ENCODE measurements at places on chromosomes 2 and 18. TPM values are rescaled to one million over a fixed set of nuclear protein-coding genes. Genes with fewer than 3 reads are reported as not detected.

DNA sequence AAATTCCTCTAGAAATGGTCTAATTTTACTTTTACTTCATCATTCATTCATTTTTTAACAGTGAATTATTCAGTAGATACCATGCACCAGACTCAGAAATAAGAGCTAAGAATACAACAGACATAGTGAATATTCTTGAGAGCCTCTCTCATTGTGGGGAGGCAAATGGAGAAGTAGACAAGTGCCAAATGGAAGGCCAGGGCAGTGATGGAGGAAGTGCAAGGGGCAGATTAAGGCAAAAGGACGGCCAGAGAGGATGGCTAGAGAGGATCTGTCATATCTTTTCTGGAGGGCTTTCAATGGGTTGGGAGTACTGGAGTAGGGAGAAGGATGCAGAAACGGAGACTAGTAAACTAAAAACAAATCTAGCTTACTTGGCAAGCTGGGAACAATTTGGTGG is 19.0 kb upstream of the RMDN2 start:
- no peaks in the 10 kb centered on the region for H3K27me3 ChIP-seq
- no peaks in the 10 kb centered on the region for H3K4me1 ChIP-seq
- H3K27ac ChIP-seq, result no peak overlapping the region
- no peaks in the 10 kb centered on the region for H3K36me3 ChIP-seq

RALBP1 gene
- total RNA-seq, result 29.6 TPM

GRCh38 chr2:19683556-19683955 is 218.2 kb downstream of the TTC32 start:
- no peaks in the 10 kb centered on the region for H3K27me3 ChIP-seq
- H3K4me3 ChIP-seq, result no peak overlapping the region
- no peaks in the 10 kb centered on the region for H3K36me3 ChIP-seq
- H3K4me1 ChIP-seq, result no peaks in the 10 kb centered on the region
- DNase-seq, result no peak

- no peak for DNase-seq
- no peaks in the 10 kb centered on the region for H3K36me3 ChIP-seq
- no peaks in the 10 kb centered on the region for H3K4me1 ChIP-seq
- H3K27me3 ChIP-seq, result no peaks in the 10 kb centered on the region
- H3K27ac ChIP-seq, result no peak overlapping the region
- no peak overlapping the region for H3K4me3 ChIP-seq
Observed at GRCh38 chr2:195471807-195472206, 185.2 kb upstream of the SLC39A10 start.

GKN1 gene
- total RNA-seq, result not detected

- H3K27me3 ChIP-seq, result no peaks in the 10 kb centered on the region
- H3K36me3 ChIP-seq, result no peaks in the 10 kb centered on the region
- DNase-seq, result no peak
- no peaks in the 10 kb centered on the region for H3K4me1 ChIP-seq
- H3K27ac ChIP-seq, result no peak overlapping the region
- no peak overlapping the region for H3K4me3 ChIP-seq
Observed at GRCh38 chr2:159891917-159892730, 94.1 kb upstream of the CD302 start.

DAW1 gene
- not detected for total RNA-seq

- H3K36me3 ChIP-seq, result no peaks in the 10 kb centered on the region
- no peak overlapping the region for H3K27ac ChIP-seq
- no peak overlapping the region for H3K4me3 ChIP-seq
- H3K27me3 ChIP-seq, result no peaks in the 10 kb centered on the region
- H3K4me1 ChIP-seq, result no peaks in the 10 kb centered on the region
- DNase-seq, result no peak
Observed at GRCh38 chr2:101429453-101429852, 42.1 kb upstream of the CREG2 start.

- no peaks in the 10 kb centered on the region for H3K36me3 ChIP-seq
- no peak overlapping the region for H3K27ac ChIP-seq
- H3K4me3 ChIP-seq, result no peak overlapping the region
- no peak for DNase-seq
- H3K4me1 ChIP-seq, result no peaks in the 10 kb centered on the region
Observed at GRCh38 chr2:105238664-105239240, 2.8 kb upstream of the GPR45 start.

- H3K27me3 ChIP-seq, result no peaks in the 10 kb centered on the region
- no peak overlapping the region for H3K27ac ChIP-seq
- H3K36me3 ChIP-seq, result no peaks in the 10 kb centered on the region
- H3K4me1 ChIP-seq, result no peaks in the 10 kb centered on the region
Observed at GRCh38 chr2:170423919-170424318, 246.0 kb downstream of the MYO3B start.

- H3K4me3 ChIP-seq, result no peak overlapping the region
Observed at GRCh38 chr18:27848336-27848735, 328.6 kb downstream of the CDH2 start.

- no peaks in the 10 kb centered on the region for H3K36me3 ChIP-seq
- H3K4me1 ChIP-seq, result no peaks in the 10 kb centered on the region
- H3K27me3 ChIP-seq, result no peaks in the 10 kb centered on the region
- no peak for DNase-seq
Observed at GRCh38 chr18:10591896-10592295, 66.1 kb downstream of the NAPG start.

DNA sequence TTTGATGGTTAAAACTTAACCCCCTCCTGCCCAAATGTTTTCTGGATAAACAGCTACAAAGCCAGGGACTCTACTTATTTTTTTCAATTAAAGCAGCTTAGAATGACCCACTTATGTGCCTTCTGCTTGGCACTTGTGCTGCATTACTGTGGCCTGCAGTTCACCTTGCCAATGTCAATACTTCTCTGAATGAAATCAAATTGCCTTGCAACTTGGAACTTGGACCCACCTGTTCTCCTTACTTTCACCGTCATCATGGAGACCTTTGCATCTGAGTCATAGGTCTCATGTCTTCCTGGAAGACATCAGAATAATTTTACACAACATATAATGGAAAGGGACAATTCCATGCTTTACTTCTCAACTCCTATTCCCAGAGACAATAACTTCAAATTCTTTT is 92.1 kb upstream of the FHL2 start:
- no peaks in the 10 kb centered on the region for H3K27me3 ChIP-seq
- DNase-seq, result peak; percentile 64
- no peaks in the 10 kb centered on the region for H3K36me3 ChIP-seq
- H3K27ac ChIP-seq, result no peak overlapping the region

DNA sequence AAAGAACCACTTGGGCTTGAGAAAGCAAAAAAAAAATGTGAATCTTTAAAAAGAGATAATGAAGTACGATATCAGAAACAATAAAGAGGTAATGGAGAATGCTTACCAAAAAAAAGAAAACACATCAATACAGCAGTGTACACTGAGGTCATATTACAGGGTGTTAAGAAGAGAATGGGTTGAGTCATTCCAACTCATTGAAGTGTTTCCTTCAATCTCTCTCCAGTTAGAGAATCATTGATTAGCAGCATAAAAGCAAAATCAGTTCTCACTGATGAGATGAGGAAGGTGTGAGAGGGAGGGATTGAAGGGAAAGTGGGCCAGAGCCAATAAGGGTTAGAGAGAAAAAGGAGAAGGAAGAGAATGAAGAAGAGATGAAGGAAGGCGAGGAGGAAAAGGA is 43.9 kb upstream of the SGPP2 start:
- no peaks in the 10 kb centered on the region for H3K27me3 ChIP-seq
- H3K4me3 ChIP-seq, result no peak overlapping the region
- no peaks in the 10 kb centered on the region for H3K36me3 ChIP-seq
- no peak overlapping the region for H3K27ac ChIP-seq
- no peak for DNase-seq

DNA sequence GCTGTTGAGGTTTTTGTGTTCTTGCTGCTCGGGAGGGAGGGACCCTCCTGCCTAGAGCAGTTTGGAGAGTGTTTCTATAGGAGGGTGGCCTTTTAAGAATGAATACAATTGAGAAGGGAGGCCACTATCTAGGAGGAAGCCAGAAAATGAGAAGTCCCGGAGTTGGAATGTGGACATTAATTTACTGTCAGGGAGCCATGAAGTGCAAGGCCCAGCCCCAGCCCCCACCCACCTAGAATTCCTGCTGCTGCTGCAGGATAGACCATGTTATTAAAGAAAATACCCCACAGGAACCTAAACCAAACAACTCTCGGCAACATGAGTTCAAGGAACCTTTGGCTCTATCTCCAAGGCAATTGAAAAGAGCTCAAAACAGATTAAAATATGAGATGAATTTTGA is 46.0 kb downstream of the ZBTB7C start:
- H3K4me1 ChIP-seq, result no peaks in the 10 kb centered on the region
- no peak overlapping the region for H3K4me3 ChIP-seq
- no peak for DNase-seq
- H3K27me3 ChIP-seq, result no peaks in the 10 kb centered on the region
- no peak overlapping the region for H3K27ac ChIP-seq

ICA1L gene
- total RNA-seq, result 6.7 TPM

DNA sequence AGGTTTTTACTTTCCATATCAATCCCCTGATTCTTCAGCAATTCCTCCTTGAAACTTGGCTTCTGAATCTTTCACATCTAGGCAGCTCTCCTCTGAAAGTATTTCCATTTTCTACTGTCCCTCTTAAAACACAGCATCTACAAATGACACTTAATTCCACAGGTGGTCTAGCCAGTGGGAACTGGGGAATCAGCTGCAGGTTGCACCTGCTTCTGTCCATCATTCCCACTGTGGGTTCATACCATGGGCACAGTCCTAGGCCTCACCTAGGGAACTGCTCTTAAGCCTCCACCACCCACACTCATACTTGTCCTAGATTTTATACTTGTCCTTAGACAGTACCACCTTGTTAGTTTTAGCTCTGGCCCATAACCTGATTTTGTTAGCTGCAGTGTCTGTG is 2.2 kb downstream of the LOXL3 start:
- no peaks in the 10 kb centered on the region for H3K36me3 ChIP-seq
- H3K27me3 ChIP-seq, result no peaks in the 10 kb centered on the region
- peaks cover 33% of the 10 kb centered on the region for H3K4me1 ChIP-seq
- DNase-seq, result no peak

GRHL1 gene
- total RNA-seq, result 2.0 TPM

- H3K4me3 ChIP-seq, result no peak overlapping the region
- H3K36me3 ChIP-seq, result no peaks in the 10 kb centered on the region
- H3K27me3 ChIP-seq, result no peaks in the 10 kb centered on the region
- no peak for DNase-seq
- H3K27ac ChIP-seq, result no peak overlapping the region
Observed at GRCh38 chr2:170484552-170484951, 230.6 kb upstream of the SP5 start.

Measured in body of pancreas (tissue), 4 donors.